Right renal cortex interstitium (tissue), 3 donors: ENCODE measurements at places on chromosomes 2 and 18. TPM values are rescaled to one million over a fixed set of nuclear protein-coding genes. Genes with fewer than 3 reads are reported as not detected.
A peak's percentile ranks its signal among the peaks of the same experiment; 100 is the strongest.

LRRTM1 gene
- 20.3 TPM for polyA plus RNA-seq

C2orf80 gene
- polyA plus RNA-seq: 0.85 TPM

TWIST2 gene
- polyA plus RNA-seq: 3.1 TPM

DSG2 gene
- polyA plus RNA-seq: 57.5 TPM

ICOS gene
- polyA plus RNA-seq: not detected

RAB17 gene
- 13.1 TPM for polyA plus RNA-seq

SERTAD2 gene
- 25.8 TPM for polyA plus RNA-seq

SPIRE1 gene
- polyA plus RNA-seq: 36.1 TPM

DSG4 gene
- polyA plus RNA-seq: not detected

TCF4 gene
- polyA plus RNA-seq: 67.7 TPM

ITGB6 gene
- 17.8 TPM for polyA plus RNA-seq

GPR75 gene
- polyA plus RNA-seq: 1.7 TPM

CRYBA2 gene
- polyA plus RNA-seq: not detected

REG3G gene
- not detected for polyA plus RNA-seq

TNFAIP6 gene
- 2.0 TPM for polyA plus RNA-seq

DNAJC10 gene
- polyA plus RNA-seq: 172 TPM

ACMSD gene
- polyA plus RNA-seq: 43.0 TPM

SLC23A3 gene
- 21.4 TPM for polyA plus RNA-seq

LRRFIP1 gene
- polyA plus RNA-seq: 93.6 TPM

DNA sequence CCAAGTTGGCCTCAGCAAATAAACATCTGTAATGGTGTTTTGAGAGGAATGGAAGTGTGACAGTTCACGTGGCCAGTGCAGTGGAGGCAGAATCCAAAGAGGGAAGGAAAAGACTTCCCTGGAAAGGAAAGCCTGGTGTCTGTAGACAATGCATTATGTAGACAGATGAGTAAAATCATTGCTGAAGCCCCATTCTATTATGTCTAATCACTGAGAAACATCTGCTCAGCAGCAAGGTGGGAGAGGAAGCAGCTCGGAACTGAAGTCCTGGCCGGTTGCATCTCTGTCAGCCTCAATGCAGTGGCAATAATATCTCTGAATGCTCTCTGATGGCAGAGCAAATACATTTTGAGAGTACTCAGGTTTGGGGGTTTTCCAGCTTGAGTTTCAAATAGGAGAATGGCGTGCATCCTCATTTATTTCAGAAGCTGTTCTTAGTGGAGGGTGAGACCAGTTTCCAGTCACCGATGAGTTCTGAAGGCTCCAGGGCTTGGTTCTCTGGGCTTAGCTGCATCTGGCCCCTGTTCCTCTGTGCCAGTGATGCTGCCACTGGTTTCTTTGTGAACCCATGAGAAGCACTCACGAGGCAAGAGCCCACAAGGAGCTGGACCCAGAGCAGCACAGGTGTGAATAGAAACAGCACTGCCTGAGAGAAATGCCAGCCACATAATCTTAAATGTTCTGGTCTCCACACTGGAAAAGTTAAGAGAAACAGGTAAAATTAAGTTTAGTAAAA, 63.3 kb downstream of the RPIA start:
- no peak for DNase-seq

DNA sequence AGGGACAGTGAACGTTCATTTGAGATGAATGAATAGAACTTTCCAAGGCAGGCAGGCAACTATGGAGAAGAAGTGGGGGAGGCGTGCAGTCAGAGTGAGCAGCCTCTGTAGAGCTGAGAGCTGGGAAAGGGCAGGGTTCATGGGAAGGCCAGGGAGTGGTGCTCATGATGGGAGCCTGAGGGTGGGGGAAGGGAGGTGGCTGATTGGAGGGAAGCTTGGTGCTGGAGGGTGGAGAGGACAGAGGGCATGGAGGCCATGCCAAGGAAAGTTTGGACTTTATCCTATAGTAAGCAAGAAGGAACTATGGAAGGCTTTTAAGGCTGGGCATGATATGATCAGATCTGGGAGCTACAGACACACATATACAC, 47.6 kb upstream of the LGALSL start:
- DNase-seq: no peak

- DNase-seq: no peak
Measured at GRCh38 chr2:238939074-238939473, 91.2 kb downstream of the TWIST2 start.

GRCh38 chr2:158777077-158777476, 18.0 kb upstream of the DAPL1 start:
- DNase-seq: no peak

- DNase-seq: no peak
Measured at GRCh38 chr2:30253873-30254684, 22.7 kb downstream of the LBH start.

GRCh38 chr2:139730197-139730596, 950.0 kb upstream of the NXPH2 start:
- DNase-seq: no peak

- DNase-seq: no peak
Measured at GRCh38 chr2:62340994-62341484, 145.1 kb downstream of the B3GNT2 start.

DNA sequence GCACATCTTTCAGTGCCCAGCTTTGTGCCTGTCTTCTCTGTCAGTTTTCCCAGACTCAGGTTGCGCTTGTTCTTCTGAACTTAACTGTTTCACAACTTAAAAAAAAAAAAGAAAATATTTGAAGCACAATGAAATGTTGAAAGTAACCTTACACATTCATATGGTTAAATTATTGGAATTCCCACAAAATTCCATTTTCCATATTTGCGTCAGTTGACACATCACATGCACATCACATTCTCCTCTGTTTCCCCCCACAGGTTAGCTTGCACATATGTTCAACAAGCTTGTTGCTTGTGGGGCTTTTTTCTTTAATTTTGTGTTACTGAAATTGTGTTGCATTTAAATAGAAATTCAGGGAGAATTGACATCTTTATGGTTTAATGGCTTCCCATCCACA, 8.3 kb downstream of the MYO1B start:
- DNase-seq: no peak

DNA sequence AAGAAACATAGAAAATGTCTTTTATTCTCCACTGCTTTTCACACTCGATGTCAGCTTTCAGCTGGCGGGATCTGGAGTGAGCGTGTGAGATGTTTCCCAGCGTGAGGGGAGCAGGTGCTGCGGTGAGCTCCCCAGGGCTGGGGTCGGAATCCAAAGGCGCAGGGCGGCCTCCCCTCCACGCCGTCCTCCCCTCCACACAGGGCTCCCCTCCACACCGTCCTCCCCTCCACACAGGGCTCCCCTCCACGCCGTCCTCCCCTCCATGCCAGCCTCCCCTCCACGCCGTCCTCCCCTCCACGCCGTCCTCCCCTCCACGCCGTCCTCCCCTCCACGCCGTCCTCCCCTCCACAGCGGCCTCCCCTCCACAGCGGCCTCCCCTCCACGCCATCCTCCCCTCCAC, 26.9 kb upstream of the KCNG2 start:
- no peak for DNase-seq

DNA sequence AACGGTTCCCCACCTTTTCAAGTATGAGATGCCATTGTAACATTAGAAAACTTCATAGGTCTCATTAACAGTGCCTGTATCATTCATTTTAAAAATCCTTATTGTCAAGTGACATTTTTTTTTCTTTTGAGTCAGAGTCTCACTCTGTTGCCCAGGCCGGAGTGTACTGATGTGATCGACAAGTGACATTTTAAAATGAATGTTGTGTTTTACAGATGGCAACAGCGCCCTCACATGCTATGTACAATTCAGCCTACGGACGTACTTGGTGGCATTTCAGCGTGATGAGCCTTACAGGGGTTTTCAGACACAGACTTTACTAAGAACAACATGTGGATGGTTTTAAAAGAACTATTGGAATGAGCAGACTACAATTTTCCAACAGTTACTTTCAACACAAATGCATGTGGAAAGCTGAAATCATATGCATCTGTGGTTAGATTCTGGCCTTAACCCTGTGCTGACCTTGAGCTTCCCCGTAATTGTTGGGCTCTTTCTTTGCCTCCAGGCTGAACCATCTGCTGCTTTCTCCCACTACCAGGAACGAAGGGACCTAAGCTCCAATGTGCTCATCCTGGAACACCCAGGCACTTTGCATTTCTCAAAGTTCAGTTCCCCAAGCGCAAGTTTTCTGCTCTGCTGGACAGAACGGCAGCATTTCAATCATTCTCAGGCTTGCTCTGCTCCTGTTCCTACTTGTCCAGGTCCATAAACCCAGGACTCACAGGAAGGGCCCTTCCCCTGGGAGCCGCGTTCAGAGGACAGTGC, 119.9 kb upstream of the NDUFV2 start:
- no peak for DNase-seq

DNA sequence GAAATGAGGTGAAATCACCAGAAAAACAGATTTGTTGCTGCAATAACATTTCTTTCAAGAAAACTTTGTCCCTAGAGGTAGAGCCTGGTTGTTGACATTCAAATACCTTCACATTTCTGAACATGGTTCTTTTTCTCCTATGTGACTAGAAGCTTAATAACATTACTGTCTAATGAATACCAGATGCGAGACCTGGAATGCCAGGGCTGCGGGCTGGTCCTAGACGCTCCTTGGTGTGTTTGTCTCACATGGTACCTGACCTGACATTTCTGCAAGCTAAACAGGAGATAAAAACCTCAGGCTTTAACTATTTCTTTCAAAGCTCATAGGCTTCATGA, 38.5 kb downstream of the ACKR3 start:
- DNase-seq: no peak

DNA sequence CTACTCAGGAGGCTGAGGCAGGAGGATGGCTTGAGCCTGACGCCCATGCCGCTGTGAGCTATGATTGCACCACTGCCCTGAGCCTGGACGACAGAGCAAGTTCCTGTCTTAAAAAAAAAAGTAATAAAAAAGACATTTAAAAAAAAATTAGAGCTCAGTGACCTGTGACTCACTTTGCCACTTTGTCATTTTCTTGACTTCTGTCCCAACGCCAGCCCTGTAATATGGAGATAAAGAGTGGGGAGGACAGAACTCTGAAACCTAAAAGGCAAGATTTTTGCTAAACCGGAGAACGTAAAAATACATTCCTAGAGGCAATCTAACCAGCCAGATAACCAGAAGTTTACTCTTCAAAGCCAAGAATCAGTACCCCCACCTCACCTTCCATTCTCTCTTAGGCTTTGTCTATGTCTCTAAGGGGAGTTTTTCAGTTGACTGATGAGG, 49.0 kb downstream of the PRKRA start:
- no peak for DNase-seq

DNA sequence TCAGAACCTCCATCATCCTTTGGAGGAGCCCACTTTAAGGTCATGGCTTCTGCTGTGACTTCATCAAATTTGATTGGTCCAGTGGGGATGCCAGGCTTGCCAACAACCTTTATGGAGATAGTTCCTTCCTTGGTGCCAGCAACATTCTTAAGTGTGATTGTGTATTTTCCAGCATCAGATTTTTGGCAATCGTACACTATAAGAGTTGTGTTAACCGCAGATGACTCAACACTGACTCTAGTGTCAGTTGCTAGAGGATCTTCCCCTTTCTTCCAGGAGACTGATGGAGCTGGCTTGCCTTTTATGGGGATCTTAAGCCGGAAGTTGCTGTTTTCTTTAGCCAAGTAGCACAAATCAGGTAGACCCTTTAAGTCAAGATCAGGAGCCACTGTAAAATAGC, 98.7 kb downstream of the PLEKHA3 start:
- DNase-seq: no peak

DNA sequence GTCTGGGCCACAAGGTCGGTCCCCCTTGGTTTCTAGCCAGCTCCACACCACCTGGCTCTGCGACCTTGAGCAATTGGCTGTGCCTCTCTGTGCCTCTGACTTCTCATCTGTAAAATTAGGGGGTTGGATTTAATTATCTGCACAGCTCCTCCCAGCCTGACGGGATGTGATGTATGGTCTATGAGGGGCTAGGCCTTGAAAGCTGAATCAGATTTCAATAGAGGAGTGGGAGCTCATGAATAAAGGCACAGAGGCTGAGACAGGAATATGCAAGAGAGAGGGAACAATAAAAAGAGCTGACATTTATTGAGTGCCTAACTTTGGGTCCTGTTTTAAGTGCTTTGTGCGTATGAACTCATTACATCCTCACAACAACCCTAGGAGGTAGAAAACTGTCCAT, 104.7 kb downstream of the ALK start:
- no peak for DNase-seq

DNA sequence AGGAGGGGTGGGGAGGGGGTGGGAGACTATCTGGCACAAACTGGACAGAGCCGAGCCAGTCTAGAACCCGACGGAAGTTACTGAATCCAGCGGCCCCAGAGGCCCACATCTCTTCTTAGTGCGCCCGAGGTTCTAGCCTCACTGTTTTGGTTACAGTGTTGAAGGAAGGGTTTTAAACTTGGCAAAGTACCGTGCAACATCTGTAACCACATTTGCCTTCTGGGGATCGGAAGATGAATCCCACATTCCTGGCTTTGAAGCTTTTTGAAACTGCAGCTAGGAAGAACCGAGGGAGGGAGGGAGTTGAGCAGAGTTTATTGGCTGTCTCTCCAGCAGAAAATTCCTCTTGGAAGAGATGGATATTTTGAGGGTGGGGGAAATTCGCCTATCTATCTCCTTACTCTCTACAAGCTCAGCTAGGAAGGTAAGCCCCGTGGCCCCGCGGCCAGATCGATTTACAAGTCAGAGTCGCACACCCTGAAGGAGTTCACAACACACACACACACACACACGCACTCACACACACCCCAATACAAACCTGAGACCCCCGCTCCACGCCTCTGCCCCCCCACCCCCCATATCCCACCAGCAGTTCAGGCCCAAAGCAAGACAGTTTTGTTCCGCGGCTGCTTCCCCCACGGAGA, 1.0 kb downstream of the ACVR1 start:
- DNase-seq: peak; percentile 40

- no peak for DNase-seq
Measured at GRCh38 chr2:237389831-237390230, 24.1 kb downstream of the COL6A3 start.

DNA sequence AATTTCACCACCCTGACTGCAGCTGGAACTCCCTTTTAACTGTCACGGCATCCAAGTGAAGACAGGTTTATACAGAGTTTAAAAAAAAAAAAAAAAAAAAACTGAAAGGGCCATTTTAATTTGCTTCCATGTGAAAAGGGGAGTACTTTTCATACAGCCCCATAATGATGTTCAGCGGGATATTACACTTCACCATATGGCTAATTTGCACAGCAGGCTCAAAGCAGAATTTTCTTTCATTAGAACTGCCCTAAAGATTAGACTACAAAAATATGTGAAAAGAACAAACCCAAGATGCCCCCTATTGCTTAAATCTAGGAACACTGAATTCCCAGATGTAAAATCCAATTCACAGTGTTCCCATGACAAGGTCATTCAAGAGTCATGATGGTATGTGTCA, 301.8 kb downstream of the EXOC6B start:
- no peak for DNase-seq

GRCh38 chr2:144681389-144681788, 161.5 kb upstream of the ZEB2 start:
- no peak for DNase-seq

DNA sequence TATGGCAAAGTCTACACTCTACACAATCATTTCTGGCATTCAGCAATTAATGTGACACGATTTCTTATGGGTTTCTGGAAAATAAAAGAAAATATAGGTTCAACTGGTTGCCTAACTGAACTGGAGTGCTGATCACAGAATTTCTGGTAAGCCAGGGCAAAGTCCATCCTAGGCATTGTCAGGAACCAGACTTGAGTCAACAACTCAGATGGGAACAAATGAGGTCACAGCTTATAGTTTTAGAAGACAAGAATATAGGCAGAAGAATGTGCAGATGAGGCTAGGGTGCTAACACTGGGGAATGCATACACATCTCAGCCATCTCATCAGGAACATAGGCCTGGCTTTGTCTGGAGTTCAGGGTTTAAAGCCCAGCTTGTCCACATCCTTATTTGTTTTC, 317.2 kb upstream of the ID2 start:
- DNase-seq: no peak
